ENCODE measurements at places on chromosomes 7 and 10.

GRCh38 chr10:33950206-33950605, 615.7 kb upstream of the NRP1 start:
- DNase-seq, result no peak

GRCh38 chr10:10589540-10590303, 427.9 kb upstream of the CELF2 start:
- DNase-seq, result no peak

- no peak for DNase-seq
Observed at GRCh38 chr7:158651968-158652565, 52.5 kb downstream of the NCAPG2 start.

DNA sequence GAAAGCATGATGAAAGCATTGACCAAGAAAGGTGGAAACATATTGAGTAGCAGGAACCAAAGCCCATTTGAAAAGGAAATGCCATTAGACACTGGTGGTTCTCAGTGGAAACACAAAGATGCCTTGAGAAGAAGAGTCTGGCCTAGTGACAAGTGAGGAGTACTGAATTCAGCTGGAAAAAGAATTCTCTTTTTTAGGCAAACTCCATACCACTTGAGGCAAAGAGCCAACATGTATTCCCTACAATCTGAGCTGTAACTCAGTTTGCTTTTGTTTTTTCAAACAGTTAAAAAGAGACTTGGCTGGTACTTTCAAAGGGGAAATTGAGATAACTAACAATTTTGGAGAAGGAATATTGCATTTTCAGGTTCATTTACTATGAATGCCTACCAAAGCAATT, 624.0 kb downstream of the NRG3 start:
- no peak for DNase-seq

GRCh38 chr7:112930787-112931186, 140.6 kb upstream of the TMEM168 start:
- DNase-seq, result no peak

All from NCI-H524 treated with DMSO at 0.1 percent for 48 hours (cell line).